ENCODE measurements at places on chromosomes 2 and 18.

- DNase-seq, result no peak
Observed at GRCh38 chr18:9552191-9552590, 62.2 kb downstream of the PPP4R1 start.

- no peak for DNase-seq
Observed at GRCh38 chr18:64539847-64540246, 391.0 kb upstream of the LINC00305 start.

- DNase-seq, result no peak
Observed at GRCh38 chr2:235584638-235585007, 90.8 kb downstream of the AGAP1 start.

- DNase-seq, result no peak
Observed at GRCh38 chr2:148658807-148659722, 14.5 kb downstream of the EPC2 start.

- no peak for DNase-seq
Observed at GRCh38 chr2:96884299-96885094, 14.6 kb upstream of the SEMA4C start.

DNA sequence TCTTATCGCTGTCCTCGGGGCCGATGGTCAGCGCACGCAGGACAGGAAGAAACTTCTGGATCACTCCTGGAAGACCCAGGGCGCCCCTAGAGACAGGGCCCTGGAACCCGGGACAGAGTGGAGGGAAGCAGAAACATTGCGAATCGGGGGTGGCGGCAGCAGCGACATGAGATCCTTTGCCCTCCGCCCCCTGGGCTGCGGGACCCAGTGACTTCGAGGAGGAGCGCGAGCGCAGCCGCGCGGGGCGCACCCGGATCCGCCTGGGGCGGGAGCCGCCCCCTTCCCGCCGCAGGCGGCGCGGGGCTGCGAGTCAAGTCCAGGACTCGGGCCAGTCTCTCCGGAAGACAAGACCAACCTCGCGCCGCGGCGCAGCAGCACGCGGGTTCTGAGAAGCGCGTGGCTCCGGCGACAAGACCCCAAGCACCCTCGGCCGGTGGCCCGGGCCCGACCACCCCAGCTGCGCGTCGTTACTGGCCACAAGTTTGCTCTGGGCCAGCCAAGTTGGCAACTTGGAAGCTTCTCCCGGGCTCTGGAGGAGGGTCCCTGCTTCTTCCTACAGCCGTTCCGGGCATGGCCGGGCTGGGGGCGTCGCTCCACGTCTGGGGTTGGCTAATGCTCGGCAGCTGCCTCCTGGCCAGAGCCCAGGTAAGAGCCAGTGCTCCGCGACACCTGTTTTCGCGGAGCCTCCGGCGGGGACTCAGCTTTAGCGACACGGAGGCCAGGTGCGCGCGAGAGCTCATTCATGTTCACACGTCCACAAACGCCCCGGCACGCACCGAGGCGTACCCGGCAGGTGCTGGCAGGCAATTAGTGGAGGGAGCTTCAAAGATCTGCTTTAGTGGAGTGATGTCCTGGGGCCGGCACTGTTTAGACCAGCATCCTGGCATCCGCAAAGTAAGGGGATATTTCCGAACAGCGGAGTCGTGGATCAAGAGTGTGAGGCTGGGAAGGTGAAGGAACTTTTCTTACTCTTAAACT, at the start of gene PTH2R:
Gene PTH2R, plus strand, starts transcription at position 319 of the 978 bp plus-strand sequence. Its CDS starts 252 bp downstream, at position 571.
- no peak for DNase-seq

DNA sequence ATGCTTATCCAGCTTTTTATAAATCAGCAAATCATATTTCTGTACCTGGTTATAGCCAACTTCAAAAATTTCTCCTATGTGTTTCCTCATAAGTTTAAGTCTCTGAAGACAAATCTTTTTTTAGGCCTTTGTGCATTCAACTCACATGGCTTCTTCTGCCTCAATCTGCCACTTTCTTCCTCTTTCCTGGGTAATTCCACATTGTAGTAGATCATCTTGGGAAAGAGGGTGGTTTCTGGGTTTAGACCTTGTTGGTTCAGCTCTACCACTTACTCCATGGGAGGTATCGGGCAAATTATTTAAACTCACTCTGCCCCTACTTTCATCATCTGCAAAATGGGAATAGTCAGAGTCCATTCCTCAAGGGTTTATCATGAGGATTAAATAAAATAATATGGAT, 707.0 kb upstream of the ZEB2 start:
- DNase-seq, result no peak

DNA sequence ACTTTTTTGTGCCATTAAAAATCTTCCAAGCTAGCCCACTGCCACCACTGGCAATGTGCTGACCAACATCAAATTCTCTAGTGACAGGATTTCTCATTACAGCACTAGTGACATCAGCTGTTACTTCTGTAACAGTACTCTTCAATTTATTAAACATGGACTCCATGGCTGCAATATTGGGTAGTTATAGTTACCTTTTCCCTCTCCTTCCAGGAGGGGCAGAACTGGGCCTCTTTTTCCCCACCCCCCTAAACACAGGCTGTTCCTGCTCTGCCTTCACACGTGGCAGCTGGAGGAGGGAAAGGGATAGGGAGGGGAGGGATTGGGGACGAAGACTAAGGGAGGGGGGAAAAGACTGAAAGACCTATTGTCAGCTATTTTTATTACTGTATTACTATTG, 38.1 kb downstream of the TRAK2 start:
- no peak for DNase-seq

GRCh38 chr18:12744103-12744502, 41.3 kb downstream of the PSMG2 start:
- DNase-seq, result no peak

GRCh38 chr2:121202541-121203310, 82.3 kb downstream of the TFCP2L1 start:
- DNase-seq, result no peak

GRCh38 chr2:15768615-15769014, 171.7 kb upstream of the MYCN start:
- DNase-seq, result no peak

GRCh38 chr2:150513647-150514046, 26.2 kb upstream of the RND3 start:
- DNase-seq, result no peak

- DNase-seq, result no peak
Observed at GRCh38 chr2:182767578-182767977, 51.5 kb downstream of the DNAJC10 start.

DNA sequence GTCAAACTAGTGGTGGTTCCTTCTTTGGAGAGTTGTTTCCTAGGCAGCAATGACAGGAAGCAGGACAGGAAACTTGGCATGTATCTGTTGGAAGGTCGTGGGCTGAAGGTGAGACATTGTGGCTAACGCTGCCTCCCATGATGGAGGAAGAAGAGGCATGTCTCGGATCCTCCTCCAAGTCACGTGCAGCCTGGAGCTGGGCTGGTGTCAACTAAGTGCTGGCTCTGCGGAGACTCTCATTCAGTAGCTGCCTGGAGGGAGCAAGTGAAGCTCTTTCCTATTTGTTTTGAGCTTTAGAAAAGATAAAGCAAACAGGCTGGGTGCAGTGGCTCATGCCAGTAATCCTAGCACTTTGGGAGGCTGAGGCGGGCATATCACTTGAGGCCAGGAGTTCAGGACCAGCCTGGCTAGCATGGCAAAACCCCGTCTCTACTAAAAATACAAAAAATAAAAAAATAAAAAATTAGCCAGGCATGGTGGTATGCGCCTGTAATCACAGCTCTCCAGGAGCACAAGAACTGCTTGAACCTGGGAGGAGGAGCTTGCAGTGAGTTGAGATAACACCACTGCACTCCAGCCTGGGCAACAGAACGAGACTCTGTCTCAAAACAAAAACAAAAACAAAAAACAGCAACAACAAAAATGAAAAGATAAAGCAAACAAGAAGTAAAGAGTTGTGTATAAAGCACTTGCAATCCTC, 28.2 kb upstream of the INO80C start:
- no peak for DNase-seq

DNA sequence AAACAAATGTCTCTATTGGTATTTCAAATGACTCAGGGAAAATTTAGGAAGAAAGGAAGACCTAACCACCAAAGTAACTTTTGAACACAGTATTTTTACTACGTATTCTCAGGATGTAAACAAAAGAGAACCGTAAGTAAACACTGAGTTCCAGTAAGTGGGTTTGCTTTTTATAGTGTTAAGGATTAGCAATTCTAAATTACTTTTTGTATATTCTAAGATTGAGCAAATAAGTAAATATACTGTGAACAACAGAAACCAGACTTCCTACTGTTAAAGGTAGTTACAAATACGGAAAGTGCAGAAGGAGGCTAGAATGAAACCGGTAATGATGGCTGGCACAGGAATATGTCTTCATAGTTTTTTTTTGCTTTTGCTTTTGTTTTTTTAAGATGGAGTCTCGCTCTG, 31.5 kb downstream of the SESTD1 start:
- DNase-seq, result no peak

- DNase-seq, result no peak
Observed at GRCh38 chr18:6200204-6200774, 214.4 kb downstream of the L3MBTL4 start.

DNA sequence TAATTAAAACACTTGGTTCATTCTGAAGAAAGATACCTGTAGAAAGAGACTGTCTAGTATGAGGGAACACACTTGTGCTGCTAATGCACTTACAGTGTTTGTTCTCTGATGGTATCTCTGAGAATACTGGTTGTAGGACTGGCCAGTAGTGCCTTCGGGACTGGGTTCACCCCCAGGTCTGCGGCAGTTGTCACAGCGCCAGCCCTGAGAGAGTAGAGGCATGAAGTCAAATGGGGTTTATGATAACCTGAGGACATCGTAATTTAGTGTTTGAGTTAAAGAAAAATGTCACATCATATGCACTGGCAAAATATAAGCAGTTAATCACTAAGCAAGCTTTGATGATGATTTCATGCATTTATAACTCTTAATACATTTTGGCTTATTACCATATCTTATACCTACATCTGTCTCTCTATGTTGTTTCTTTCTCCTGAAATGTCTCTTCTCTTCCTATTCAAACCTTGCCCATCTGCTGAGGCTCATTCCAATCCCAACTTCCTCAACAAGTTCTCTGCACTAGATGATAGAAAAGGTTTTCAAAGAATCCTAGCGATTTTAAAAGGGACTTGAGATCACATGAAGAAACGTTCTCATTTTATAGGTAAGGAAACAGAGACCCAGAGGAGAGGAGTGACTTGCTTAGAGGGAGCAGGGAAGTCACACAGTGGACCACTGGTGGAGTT, 50.2 kb downstream of the ATIC start:
- no peak for DNase-seq

GRCh38 chr2:133382566-133382965, 185.7 kb downstream of the NCKAP5 start:
- DNase-seq, result no peak

DNA sequence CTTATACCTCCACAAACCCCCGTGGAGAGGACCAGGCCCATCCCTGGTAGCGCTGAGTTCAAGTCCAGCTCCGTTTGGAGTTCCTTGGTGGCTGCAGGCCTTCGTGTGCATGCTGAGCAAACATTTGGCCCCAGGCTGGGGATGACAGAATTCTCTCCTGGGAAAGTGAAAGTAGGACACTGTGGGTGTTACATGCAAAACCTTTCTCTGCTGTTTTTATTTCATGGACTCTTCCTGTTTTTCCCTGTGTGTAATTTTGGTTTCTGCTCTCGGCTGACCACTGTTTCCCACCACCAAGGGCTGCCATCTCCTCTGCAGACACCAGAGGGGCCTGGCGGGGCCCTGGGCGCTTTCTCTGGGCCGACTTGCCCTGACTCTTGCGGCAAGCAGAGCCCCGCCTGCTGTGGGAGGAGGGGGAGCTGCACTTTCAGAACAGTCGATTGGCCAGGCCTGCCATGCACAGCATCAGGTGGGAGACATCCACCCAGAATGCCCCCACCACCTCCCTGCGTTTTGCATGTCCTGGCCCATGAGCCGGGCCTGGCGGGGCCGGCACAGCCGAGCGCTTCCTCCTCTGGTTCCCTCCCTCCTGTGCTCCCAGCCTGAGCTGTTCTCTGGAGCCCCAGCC, 102.4 kb downstream of the CABLES1 start:
- no peak for DNase-seq

GRCh38 chr2:207133820-207134519, 31.8 kb downstream of the KLF7 start:
- no peak for DNase-seq

- no peak for DNase-seq
Observed at GRCh38 chr2:2706306-2706705, 375.2 kb upstream of the MYT1L start.

GRCh38 chr18:13375302-13376255, 157.0 kb downstream of the LDLRAD4 start:
- DNase-seq, result peak; percentile 88

DNA sequence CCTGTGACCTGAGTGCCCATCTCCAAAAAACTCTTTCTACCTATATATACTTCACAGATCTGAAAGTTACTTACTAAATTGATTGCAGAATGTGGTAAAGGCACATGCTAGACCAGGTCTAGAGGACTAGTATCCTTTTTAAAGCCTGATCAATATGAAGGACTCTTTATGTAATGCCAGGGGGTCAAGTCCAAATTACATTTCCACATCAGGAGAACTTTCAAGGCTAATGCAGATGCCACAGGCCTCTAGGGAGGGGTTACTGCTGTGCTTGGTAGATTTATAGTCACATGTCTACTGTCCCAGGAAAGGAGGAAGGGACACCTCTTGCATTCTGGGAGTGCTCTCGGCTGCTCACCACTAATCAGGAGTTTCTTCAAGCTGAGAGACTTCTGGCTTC, 118.4 kb upstream of the NOSTRIN start:
- DNase-seq, result no peak

GRCh38 chr2:153519257-153519875, 40.8 kb upstream of the RPRM start:
- no peak for DNase-seq

DNA sequence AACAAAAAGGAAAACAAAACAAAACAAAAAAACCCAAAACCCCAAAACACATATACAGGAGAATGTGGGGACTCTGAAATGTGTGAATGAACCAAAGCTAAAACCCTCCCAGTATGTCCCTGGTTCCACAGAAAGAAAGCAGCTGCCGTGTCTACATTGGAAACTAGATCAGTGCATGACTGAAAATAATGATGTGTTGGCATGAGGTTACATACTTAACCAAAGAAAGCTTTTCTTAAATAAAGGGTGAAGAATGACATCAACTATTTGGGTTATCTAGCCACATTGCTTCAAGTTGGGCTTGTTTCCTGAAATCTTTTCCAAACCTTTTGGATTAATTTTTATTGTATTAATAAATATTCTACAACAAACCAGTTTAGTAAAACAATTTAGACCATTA, 91.9 kb upstream of the FN1 start:
- no peak for DNase-seq

Data from osteocyte (in vitro differentiated cells).